ENCODE measurements at places on chromosomes 13 and 19.

DNA sequence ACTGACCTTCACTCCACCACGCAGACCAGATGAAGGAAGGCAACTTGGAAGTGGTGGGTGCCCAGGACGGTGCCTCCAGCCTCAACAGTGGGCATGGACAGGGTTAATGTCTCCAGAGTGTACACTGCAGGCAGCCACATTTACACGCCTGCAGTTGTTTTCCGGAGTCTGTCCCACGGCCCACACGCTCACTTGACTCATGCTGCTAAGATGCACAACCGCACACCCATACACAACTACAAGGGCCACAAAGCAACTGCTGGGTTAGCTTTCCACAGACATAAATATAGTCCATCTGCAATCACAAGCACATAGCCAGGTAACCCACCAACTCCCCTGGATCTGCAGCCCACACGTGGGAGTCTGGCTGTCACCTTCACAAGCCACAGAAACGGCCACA lies 12.6 kb upstream of the AXL start:
- no peak for DNase-seq

DNA sequence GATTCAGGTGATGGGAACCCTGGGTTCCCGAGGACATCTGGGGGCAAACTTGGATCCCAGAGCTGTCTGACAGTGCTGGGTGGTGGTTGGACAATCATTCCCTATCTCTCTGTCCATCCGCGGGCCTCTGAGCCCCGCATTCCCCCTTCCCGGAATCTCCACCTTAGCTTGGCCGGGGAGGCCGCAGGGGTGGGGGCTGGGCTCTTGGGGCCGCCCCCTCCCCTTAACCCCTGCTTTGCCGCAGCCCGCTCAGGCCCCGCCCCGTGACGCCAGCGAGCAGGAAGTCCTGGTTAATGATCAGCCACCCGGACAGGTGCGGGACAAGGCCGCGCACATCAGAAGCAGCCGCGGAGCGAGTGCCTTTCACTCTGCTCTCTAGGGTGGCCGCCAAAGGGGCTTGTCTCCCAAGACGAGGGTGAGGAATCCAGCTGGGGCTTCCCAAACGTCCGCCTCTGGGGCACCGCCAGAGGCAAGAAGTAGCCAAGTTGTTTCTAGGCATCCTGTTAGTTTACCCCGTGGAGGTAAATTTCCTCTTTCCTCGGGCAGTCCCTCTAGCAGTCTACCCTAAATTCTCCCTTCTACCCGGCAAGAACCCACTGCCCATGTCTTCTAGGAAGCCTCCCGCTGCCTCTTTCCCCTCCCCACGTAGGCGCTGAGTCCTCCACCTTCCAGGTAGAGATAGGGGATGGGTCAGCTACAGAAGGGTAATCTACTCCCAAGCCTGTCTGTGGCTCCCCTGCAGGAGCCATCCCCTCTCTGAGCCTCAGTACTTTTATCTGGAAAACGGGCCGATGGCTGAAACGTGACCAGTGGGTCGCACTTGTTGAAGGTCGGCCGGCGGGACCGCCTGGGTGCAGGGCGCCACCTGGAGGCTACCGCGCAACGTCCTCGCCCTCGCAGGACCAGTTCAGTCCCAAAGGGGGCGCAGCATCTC lies 3.0 kb downstream of the IRF2BP1 start:
- peak; percentile 92 for DNase-seq

DNA sequence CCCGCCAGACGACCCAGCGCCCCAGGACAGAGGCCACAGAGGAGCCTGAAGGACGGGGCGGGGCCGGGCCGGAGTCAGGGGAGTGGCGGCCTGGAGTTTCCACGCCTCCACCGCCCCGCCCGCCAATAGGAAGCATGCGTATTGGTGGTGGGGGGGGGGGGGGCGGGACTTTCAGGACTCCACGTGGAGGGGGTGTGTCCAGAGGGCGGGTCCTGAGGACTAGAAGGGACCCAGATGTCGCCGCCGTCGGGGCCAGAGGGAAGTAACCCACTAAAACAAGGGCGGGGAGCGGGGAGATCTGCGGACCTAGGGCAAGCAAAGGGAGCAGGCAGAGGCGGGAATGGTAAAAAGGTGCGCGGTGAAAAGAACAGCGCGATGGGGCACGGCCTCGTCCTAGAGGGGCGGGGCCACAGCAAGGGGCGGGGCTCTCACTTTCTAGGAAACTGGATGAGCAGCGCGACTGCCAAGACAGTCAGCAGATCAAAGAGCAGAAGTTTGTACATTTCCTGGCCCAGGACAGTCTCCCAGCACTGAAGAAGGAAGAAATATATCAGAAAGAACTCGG lies 2.8 kb upstream of the LENG1 start:
- peak; percentile 91 for DNase-seq

GRCh38 chr13:33730147-33730546 lies 87.8 kb upstream of the RFC3 start:
- no peak for DNase-seq

GRCh38 chr19:42284591-42285341 lies 15.7 kb downstream of the CIC start:
- no peak for DNase-seq

- DNase-seq: peak; percentile 49
Observed at GRCh38 chr13:40389081-40389641, 277.3 kb downstream of the FOXO1 start.

All from stimulated activated CD8-positive, alpha-beta memory T cell treated with anti-CD3 and anti-CD28 coated beads, Interleukin-4, amount 100 ng/mL, for 48 hours (primary cell).